ENCODE measurements at places on chromosomes 16 and 17.

GRCh38 chr16:1493746-1494094, 560 bp downstream of the TELO2 start:
- peak; percentile 84 for DNase-seq

- DNase-seq: peak; percentile 66
These were observed 52.5 kb upstream of the NKD1 start for GRCh38 chr16:50495673-50496072.

DNA sequence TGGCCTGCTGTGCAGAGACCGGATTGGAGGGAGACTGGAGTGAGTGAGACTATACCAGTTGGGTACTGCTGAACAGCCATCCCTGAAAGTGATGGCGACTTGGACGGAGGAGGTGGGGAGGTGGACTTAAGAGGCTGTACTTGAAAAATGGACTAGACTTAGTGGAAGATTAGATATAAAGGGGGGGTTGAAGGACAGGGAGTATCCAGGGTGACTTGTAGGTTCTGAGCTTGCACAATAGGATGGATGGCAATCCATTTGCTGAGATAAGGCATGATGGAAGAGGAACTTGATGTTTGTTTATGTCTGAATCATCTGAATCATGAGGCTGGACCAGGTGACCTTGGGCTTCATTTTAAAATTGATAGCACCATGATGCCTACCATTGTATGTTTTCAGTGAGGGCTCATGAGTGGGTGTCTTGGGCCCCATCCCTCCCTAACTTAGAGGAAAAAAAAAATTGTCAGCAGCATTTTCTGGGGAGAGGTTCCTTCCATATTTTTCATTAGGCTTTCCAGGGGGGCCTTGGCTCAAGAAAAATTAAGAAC, 41.2 kb downstream of the PRKCA start:
- no peak for DNase-seq

- no peak for DNase-seq
These were observed 120.4 kb upstream of the C17orf78 start for GRCh38 chr17:37255432-37255831.

DNA sequence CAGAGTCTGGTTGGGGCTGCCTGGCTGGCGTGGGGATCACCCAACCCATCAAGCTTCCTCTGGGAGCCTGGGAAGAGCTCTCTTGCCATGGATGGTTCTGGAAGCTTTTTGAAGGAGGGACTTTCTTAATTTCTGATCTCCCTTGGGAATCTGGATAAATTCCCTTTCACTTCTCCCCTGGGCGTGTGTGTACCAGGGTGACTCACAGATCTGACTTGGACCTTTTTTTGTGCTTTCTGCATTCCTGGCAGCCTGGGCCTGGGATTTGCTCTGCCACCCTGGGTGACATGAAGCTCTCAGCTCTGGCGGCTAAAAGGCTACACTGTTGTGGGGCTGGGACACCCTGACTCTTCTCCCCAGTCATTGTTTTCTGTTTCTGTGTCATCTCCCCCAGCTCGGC, 70.1 kb downstream of the ABCC1 start:
- DNase-seq: no peak

DNA sequence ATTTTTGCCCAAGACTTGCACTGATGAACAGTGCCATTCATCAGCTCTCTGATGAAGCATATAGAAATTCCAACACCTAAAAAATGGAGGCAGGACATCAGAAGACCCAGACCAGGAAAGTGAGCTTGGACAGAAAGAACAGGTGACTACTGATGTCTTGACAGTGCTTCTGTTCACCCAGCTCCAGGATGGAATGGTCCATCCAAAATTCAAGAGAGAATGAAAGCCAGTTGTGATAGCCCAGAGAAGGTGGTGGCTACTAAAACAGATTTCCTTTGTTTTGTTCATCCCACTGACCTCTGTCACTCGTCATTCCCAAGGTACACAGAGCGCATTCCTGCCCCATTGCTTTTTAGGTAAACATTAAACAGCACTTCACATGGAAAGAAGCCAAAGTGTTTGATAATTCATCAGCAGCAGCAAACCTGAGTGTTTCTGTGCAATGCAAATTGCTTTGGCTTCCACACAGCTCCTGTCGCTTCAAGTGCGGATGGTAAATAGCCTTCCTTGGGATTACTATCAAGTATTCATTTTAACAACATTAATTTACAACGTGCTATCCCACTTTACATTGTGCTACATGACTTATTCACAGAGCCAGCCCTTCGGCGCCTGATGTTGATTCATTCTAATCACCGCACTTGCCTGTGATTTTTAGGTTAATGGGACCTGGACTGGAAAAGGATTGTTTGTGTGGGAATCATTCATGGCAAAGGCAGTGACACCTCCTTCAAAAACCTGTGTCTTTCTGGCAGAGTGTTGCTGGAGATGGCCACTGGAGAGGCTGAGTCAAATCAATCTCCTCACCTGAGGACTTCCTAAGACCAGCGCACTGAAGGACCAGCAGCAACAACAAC, 65.1 kb upstream of the TOX3 start:
- DNase-seq: no peak

DNA sequence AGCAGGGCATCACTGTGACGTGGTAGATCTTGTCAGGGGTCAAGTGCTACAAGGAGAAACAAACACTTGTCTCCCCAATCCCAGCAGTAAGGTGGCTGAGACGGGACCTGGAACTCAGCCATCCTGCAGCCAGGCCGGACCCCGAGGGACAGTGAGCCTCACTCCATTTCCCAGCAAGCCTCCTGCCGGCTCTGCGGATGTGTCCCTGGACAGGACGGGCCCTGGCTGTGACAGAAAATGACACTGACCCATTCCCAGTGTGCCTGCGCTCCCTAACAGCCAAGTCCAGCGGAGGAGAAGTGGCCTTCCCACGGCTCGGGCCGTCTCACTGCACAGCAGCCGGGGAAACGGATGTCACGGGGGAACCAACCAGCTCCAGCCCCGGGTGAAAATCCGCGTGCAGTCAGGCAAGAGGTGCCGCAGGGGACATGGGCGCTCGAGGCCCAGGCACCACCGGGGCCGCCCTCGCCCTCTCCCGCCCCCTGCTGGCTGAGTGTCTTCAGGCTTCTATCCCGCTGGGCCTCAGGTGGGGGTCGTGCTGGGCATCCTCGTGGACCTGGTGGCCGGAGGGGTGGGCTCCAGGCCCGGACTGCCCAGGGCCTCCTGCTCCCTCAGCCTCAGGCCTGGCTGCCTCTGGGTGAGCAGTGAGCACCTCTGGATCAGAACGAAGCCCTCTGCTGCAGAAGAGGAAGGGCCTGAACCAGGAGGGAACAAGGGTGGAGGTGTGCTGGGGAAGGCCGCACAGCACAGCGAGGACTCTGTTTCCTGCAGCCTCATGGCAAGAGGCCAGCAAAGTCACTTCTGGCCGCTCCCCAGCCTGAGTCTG, 6.7 kb downstream of the HAGHL start:
- peak; percentile 82 for DNase-seq

DNA sequence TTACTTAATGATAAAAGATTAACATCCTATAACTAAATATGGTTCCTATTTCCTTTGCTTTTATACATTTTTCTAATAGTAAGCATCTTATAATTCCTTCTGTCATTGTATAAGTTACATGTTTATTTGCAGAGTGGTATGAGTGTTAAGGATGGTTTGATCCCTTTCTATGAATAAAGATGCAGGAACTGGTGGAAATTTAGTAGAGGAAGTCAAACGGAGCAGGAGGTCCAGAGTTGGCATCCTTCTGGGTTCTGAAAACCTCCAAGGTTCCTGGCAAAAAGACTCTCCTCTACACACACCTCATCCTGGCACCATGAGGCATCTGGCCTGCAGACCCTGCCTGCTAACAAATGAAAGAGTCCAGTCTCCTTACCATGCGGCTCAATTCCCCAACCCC, 296.8 kb downstream of the SOX9 start:
- no peak for DNase-seq

DNA sequence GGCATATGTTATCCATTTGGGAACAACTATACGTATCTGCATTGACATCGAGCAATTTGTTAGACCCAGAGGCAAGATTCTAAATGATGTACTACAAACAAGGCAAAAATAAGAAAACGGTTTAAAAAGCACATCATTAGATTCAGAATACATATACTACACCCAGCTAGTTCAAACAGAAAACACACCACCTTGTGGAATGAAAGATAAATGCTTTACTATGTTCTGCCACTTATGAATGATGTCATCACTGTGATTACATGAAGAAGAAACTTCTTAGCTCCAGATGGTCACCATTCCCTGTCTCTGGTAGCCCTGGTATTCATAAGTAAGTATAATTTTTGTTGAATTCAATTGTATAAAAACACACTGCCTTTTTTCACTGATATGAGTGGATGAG, 7.8 kb downstream of the NACA2 start:
- no peak for DNase-seq

DNA sequence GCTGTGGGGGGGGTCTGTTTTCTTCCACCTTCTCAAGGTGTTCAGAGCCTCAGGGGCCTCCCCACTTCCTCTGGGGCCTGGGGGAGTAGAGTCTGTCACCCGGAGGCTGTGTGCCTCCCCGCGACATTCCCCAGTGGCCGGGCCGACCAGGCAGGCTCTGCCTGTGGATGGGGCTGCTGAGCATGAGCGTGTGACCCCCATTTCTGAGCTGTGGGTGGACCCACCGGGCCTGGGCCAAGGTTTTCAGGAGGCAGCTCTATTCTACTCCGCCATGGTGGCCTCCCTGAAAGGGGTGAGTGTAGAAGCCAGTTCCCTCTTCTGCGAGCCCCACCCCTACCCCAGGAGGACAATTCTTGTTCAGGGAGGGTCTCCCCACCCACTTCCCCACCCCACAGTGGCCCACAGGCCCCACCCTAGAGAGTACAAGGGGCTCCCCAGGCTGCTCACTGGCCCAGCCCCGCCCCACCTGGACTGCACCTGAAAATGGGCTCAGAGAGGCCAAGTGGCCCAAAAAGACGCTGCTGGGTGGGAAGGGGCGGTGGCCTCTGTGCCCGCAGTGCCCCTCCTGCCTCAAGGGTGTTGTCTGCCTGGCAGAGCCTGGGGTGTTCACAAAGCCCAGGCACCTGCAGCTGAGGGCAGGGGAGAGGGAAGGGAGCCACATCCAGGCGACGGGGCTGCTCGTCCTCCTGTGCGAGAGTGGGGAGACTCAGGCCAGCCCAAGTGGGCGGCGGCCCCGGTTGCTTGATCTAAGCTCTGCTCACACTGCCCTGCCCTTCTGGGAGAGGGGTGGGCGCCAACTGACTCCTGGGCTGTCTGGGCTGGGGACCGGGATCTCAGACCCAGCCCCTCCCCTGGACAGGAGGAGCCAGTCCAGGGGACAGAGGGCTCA, 1.3 kb downstream of the MSLN start:
- DNase-seq: no peak

DNA sequence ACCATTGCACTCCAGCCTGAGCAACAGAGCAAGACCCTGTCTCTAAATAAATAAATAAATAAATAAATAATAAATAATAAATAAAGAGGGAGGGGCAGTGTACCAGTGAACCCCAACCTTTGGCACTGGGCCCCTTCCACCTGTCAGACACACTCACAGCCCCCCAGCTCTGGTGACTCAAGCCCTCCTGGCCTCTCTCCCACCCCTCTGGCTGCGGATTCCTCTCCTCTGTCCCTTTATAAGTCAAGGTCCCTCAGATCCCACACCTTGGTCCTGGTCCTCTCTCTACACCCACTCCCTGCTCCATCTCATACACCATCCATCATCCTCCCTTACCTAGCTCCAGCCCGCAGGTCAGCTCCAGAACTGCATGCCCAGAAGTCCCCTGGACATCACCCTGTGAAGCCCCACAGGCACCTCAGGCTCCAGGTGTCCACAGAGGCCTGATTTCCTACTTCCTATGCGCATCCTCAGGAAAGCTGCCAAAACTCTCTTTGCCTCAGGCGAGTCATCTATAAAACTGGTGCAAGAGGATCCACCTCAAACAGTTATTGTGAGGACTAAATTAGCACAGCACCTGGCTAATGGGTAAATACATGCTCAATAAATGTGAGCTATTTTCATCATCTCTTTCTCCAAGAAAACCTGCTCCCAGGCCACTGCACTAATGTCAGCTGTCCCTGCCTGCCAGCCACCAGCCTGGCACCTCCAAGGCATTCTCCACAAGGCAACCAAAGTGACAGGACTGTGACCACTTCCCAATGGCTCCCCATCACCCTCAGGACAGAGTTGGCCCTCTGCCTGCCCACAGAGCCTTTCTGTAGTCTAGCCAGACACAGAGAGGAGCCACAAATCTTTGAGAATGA, 46.8 kb downstream of the BEAN1 start:
- DNase-seq: peak; percentile 75

DNA sequence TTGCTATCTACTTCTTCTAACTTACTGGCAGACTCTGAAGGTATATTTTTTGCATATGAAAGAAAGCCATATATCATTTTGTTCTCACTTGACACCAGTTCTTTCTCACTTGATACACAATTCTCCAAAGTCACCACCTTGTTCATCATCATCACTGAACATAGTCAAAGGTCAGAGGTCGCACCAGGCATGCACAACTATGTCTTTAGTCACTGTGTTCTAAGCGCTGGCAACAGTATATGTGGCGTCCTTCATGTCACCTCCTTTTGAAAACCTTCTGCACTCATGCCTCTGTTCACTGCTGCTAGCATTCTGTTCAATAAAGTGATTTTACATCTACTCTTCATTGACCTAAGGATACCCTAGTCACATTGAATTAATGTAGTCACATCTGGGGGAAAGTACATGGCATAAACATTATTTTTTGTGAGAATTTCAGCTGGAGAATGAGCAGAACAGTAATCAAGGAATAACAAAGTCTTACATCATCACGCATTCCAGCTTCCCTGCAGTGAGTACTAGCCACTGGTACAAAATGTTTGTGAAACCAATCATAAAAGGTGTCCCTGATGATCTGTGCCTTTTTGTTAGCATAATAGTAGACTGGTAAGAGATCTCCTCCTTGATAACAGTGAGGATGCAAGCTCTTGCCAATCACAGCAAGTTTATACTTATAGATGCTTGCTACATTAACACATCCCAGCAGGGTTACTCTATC, 20.5 kb upstream of the TBX4 start:
- no peak for DNase-seq

DNA sequence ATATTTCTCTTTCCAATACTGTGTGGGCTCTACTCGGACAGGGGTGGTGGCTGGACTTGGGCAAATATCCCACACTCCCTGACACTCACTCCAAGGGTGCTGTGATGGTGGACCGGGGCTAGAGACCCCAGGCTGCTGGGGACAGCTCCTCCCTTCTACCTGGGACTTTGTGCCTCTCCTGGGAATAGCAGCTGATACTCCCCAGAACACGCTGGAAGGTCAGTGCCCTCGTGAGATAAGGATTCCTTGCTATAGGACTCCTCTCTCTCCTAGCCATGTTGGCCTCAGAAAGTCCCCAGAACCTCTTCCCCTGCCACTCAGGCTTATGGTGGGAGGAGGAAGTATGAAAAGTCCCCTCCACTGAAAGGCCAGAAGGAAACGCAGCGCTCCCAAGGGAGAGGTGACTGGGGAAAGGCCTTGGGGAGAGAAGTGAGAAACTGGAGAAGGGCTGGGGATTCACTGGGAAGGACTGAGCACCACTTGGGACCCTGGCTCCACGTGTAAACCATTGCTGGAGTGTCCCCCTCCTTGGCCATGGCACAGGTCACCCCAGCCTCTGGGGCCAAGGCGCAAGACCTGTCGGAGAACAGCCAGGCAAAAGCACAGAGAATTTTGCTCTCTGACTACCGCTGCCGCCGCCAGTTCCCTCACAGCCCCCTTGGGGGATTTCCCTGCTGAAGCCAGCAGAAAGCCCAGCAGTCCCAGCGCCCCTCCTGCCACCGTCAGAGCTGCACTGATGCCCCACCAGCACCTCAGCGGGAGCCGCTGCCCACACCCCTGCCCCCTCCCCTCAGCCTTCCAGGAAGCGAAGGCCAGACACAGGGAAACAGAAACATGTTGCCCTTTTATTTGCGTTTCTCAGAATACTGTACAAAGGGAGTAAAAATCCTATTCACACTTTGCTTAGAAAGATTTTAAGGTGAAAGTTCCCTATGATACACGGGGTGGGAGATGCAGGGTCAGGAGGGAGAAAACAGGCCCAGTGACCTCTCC, 2.1 kb upstream of the GSDMB start:
- no peak for DNase-seq

- DNase-seq: no peak
These were observed 652 bp downstream of the PRAC2 start for GRCh38 chr17:48723423-48724250.
